ENCODE measurements at places on chromosomes 2 and 18.

DNA sequence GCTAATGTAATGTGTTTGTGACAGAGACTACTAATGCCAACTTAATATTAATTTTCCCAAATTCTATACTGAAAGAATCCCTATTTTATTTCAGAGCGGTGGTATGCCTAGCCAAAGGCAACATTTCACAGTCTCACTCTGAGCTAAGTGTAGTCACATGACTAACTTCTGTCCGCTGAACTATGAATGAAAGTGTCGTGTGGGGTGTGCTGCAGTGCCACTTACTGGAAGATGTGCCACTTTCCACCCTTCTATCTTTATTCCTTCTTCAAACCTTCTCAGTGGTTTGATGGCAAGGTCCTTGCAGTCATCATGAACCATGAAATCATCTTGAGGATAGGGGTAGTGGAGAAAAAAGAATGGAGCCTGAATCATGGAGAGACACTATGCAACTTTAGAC, 47.3 kb upstream of the C1D start:
- no peak for DNase-seq

DNA sequence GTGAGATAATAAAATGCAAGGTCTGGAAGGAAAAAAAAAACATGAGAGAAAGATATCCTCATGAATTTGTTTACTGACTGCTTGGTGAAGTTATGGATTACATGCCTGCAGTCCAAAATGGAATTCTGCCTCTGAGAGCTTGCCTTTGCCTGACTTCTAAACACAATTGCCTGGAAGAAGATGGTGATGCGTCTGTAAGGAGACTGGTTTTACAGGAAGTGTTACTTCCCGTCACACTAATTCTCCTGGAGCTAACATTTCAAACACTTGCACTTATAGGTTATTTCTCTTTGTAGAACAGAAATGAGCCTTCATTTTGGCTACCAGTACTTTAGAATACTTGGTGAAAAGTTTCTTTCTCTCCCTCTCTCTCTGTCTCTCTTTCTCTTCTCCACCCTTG, 884.3 kb downstream of the TSN start:
- DNase-seq = no peak

- DNase-seq = no peak
These were observed 482.0 kb downstream of the BCL11A start for GRCh38 chr2:60071490-60071831.

GRCh38 chr18:34220081-34220815, 4.5 kb downstream of the NOL4 start:
- no peak for DNase-seq

DNA sequence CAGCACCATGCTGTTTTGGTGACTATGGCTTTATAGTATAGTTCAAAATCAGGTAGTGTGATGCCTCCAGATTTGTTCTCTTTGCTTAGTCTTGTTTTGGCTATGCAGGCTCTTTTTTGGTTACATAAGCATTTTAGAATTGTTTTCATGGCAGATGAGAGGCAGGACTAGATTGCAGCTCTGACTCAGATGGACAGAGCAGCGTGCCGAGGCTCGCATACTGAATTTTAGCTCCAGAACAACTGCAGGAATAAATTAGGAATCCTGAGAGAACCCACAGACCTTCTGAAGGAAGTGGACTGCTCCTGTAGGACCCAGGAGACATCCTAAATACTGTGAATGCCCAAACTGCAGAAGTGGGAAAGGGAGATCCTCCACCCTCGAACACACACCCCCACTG, 141.6 kb downstream of the NETO1 start:
- DNase-seq = no peak

DNA sequence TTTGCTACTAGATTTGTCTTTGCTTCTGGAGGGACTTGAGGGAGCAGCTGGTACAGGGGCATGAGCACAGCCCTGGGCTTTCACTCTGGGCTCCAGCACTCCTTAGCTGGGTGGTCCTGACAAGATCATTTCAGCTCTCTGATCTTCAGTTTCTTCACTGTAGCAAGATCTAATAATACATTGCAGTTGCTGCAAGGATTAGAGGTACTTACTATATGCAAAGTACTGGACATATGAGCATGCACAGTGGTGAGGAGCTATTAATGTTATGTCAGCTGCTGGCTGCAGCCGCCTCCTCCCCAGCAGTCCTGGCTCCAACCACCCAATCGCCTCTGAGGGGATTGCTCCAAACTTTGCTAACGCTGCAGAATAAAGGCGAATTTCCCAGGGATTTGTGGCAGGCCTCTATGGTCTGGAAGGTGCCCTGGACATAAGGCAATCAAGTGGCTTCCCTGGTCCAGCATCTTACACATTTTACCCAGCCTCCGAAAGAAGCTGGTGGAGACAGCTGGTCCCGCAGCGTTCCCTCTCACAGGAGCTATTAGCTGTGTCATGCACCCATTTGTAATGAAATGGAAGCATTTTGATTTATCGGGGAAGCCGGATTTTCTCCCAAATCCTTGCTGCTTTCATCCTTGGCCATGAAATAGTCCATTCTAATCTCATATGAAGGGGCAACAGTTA, 96.7 kb downstream of the RHOB start:
- no peak for DNase-seq

- DNase-seq = peak; percentile 50
These were observed 602 bp downstream of the SNX17 start for GRCh38 chr2:27370816-27371620.

DNA sequence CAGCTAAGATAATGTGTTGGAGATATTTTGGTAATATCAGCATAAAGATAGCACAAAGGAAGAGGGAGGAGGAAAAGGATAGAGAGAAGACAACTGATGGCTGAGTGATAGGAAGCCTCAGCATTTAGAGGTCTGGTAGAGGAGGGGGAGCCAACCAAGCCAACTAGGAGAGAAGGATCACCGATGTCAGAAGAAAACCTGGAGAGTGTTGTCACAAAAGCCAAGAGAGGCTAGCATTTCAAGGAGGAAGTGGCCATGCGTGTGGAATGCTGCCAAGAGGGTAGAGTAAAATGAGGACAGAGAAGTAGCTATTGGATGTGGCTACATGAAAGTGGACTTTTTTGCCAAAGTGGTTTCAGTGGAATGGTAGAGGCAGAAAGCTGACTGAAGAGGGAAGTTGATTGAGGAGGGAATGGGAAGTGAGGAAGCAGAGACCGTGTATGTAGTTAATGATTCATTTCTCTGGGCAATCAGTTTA, 34.3 kb downstream of the LCLAT1 start:
- DNase-seq = peak; percentile 11

DNA sequence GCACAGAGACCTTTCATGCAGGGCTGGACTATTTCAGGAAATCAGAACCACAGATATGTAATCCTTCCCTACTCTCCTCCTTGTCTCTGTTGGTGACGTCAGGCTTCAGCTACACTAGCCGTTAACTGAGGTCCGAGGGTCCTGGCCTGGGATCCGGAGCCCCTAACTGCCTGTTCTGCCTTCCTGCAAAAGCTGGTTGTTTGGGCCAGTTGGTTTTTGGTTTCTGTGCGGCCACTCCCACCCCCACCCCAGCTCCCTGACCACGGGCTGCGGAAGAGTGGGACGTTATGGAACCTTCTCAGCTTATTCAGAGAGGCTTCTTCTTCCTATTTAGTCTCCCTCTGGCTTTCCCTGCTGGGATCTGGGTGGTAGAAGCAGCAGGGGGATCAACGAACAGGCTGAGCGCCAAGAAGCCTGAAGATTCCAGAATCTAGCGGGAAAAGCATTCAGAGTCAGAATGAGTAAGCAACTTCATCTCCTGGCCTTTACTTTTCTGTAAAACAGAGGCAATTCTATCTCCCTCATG, 49.3 kb upstream of the ROCK2 start:
- peak; percentile 33 for DNase-seq

- no peak for DNase-seq
These were observed 259.1 kb downstream of the LNPK start for GRCh38 chr2:175743011-175743410.

GRCh38 chr2:239231231-239232194, 169.3 kb downstream of the HDAC4 start:
- no peak for DNase-seq

- no peak for DNase-seq
These were observed 12.8 kb downstream of the RNF138 start for GRCh38 chr18:32104516-32104915.

DNA sequence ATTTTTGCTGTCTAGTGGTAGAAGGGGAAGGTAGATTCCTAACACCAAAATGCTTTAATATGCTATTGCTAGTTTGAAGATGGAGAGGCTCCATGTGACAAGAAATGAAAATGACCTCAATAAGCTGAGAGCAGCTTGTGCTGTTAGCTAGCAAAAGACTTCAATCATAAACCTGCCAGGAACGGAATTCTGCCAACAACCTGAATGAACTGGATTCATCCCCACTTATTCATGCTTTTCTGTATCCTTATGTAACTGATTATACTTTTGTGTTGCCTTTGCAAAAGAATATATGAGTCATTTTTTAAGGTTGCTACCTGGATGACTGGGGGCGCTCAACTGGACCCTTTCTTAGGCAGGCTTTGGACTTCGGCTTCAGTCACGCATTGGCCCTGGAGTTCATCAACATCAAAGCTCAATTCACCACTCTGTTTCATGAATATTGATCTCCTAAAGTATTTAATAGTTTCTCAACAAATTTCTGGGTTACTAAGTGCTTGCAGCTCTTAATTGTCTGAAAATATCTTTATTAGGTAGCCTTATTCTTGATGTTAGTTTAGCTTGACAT, 97.5 kb upstream of the KCNJ3 start:
- no peak for DNase-seq

DNA sequence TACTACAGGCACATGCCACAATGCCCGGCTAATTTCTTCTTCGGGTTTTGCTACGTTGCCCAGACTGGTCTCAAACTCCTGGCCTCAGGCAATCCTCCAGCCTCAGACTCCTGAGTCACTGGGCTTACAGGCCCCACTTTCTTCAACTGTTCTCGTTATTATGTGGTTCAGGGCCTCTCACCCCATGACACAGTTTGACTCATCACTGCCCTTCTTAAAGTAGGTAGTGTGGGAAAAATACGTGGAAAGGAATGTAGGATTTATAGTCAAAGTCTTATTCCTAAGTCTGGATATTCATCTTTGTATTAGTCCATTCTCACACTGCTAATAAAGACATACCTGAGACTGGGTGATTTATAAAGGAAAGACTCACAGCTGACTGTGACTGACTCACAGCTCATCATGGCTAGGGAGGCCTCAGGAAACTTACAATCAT, 19.4 kb downstream of the CENPA start:
- DNase-seq = peak; percentile 58

DNA sequence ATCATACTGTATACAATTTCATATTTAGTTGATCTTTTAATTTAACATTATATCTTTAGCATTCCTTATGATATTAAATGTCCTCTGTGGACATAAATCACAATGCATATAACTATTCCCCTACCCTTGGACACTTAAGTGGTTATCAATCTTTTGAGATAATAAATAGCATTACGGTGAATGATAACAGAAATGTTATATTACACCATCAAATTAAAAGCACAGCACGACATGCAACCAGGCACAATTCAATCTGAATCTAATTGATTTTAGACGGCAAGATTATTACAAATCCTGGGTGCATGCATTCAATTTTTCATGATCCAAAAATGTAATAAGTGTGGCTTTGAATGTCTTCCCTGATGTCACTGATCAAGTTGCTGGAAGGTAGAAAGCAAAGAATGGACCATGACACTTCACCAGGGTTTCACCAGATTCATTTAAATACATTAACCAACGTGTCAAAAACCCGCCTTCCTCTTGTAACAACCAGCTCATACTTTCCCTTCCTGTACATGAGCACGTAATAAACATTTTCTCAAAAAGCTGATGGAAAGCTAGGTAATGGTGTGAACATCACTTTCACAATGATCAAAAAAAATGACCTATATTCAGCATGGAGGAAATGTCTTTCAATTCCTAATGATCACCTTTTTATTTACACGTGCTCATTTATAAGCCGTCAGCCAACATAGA, 513.7 kb upstream of the ID2 start:
- no peak for DNase-seq

- no peak for DNase-seq
These were observed 37.5 kb upstream of the LAMA1 start for GRCh38 chr18:7155092-7155491.

DNA sequence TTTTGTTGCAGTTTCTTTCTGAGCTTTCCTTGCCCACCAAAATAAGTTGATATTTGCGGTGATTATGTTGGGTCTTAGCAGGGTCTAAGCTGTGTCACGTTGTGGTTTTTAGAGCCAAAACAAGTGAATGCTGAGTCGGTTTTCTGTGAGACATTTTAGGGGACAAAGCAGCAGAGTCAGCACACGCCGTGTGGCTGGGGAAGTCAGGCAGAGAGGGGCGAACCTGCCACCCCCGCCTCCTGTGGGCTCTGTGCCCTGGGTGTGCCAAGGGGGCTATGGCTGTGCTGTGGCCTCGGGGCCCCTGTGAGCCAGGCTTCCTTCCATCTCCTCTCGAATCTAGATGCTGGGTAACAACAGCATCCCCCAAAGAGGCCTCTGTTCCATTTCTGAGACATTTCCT, 30.8 kb upstream of the TMEM87B start:
- DNase-seq = no peak

DNA sequence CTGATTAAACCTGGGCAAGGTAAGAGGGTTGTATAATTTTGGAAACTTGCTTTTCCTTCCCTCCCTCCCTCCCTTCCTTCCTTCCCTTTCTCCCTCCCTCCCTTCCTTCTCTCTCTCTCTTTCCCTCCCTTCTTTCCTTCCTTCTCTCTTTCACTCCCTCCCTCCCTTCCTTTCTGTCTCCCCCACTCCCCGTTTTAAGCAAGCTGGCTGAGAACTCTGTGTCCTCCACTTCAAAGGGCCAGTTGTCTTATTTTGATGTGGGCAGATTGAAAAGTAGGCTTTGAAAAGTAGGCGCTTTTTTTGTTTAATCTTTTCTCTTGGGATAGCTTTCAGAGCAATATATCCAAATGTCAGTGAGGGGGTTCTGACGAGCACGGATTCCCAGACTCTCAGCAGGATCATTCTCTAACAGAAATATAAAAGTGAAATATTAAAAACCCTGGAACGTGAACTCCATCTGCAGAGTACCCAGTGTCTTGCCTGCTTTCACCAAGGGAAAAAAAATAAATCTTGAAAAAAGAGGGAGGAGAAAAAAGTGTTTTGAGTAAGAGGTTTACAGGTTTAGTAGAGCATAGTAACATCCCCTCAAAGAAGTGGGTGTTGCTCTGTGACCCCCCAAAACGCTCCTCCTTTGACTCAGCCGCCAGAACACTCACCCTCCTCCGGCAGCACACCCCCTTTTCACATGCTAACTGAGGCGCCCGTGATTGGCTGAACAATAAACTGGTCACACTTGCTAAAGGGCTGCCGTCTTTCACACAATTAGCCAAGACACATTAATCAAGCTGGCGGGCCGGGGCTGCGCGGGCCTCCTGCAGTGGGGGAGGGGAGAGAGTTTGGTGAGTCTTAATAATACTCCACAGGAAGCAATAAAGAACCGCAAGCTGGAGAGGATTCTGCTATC, 52.2 kb downstream of the CDK15 start:
- DNase-seq = peak; percentile 80

DNA sequence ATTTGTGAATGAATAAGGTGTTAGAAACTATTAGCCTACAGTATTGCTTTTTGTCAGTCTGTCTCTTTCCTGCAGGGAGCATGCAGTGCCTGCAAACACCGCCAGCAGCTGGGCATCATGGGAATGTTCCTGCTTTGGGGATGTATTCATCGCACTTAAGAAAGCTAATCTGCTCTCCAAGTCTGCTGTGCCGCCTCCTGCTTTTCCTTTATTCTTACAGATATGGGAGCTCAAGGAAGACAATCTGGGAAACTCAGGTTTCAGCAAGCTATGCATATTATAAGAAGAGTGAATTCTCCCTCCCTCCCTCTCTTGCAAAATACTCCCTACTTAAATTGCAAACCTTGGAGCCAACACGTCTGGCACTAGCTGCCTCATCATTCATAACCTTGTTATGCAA, 479.2 kb upstream of the ACVR2A start:
- no peak for DNase-seq

- no peak for DNase-seq
These were observed 182.2 kb downstream of the GLI2 start for GRCh38 chr2:120917886-120918285.
